ENCODE measurements at places on chromosomes 4 and X. TPM values are rescaled to one million over a fixed set of nuclear protein-coding genes. Genes with fewer than 3 reads are reported as not detected.

ABCG2 gene
- total RNA-seq = 0.20 TPM

FHDC1 gene
- total RNA-seq = 0.12 TPM

ERCC6L gene
- 0.91 TPM for total RNA-seq

DNA sequence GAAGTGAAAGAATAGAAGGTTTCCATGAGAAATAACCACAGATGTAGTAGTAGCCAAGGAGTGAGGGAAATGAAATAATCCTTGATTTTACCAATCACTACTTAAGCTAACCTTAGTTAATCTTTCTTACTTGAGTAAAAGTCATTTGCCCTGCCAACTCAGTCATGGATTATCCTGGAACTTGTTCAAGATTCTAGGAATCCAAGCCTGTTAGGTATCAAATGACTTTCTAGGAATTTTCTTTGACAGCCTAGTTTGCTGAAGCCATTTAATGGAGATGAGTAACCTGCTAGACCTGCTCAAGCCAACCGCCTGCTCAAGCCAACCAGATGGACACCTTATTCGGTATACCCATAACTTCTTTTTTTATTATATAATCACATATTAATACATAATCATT, 180.5 kb downstream of the KLHL13 start:
- DNase-seq = no peak

GRCh38 chrX:5117816-5118215, 1110.9 kb downstream of the NLGN4X start:
- DNase-seq = no peak

- no peak for DNase-seq
Observed at GRCh38 chrX:31932769-31933168, 860.9 kb upstream of the FTHL17 start.

GRCh38 chr4:173159791-173160190, 8.8 kb upstream of the GALNT7 start:
- no peak for DNase-seq

DNA sequence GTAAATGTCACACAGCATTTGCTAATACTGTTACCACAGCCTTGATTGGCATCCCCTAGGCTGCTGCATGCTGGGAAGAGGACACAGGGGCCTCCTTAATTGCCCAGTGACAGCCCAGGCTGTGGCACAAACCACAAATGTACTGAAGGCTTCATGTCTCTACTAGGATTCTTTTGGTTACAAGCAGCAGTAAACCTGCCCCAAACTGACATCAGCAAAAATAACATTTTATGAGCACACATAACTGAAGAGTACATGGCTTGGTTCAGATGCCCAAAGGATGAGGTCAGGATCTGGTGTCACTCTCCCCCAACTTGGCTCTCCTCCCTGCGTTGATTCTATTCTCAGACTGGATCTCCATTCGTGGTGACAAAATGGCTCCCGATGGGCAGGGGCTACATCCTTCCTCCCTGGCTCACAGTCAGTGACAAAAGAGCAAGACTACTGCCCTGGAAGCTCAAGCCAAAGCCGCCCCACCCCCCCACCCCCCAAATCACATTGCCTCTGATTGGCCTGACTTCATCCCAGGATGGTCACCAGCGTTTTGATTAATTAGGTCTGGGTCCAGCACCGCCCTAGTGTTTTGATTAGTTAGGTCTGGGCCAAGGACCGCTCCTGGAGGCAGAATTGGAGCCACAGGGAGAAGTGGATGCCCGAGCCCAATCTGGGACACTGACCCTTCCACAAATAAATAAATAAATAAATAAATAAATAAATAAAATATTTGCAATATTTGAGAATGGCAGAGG, 180.5 kb upstream of the RBPJ start:
- no peak for DNase-seq

DNA sequence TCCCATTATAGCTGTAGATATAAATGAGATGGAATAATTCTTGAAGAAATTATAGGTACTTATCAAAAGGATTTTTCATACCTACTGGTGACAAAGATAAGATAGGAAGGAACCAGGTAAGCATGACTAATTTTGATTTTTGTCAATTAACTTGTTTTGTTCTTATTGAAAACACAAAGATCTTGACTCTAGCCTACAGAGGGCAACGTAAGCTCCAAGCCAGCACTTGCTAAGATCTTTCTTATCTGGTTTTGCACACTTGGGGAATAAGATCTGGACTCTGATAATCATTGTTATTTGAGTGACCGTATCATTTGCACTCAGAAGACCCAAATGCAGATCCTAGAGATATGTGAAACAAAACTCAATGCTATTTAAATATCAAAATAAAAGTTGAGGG, 223.4 kb downstream of the VEGFC start:
- DNase-seq = no peak

GRCh38 chrX:73561801-73562200, 1.2 kb upstream of the CHIC1 start:
- DNase-seq = no peak

GRCh38 chr4:108902769-108903168, 139.9 kb upstream of the ETNPPL start:
- no peak for DNase-seq

- DNase-seq = no peak
Observed at GRCh38 chrX:96176921-96177320, 507.7 kb upstream of the DIAPH2 start.

DNA sequence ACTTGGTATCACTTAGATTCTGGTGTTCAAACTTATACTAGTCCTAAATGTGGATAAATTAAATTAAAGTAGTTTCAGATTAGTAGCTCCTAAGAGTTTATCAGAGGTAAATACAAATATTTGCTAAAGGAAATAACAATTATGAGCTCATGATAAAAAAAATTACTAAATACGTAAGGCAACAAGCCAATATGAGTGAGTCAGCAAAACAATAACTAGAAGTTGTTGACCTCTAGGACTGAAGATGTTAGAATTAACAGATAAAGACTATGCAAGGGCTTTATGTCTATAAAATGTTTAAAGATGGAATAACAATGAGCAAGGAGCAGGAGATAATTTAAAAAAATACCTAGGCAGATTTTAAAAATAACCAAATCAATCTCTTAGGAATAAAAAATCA, 195.8 kb downstream of the CLCN4 start:
- no peak for DNase-seq

Data from activated B cell treated with CpG ODN at 0.5 μM for 24 hours (primary cell).